ENCODE measurements at places on chromosomes 16 and 17. TPM values are rescaled to one million over a fixed set of nuclear protein-coding genes. Genes with fewer than 3 reads are reported as not detected.

Gene TBL3
- total RNA-seq = 37.2 TPM

Gene PITPNM3
- 3.0 TPM for total RNA-seq

Gene KRTAP2-2
- total RNA-seq = not detected

Gene ADAP2
- total RNA-seq = 3.1 TPM

Gene TMEM132E
- not detected for total RNA-seq

Gene CSH1
- not detected for total RNA-seq

Gene C17orf113
- total RNA-seq = 0.40 TPM

Gene PYDC1
- not detected for total RNA-seq

Gene YBX2
- 0.47 TPM for total RNA-seq

Gene USP10
- total RNA-seq = 71.2 TPM

Gene C17orf107
- total RNA-seq = 0.36 TPM

Gene NOXO1
- total RNA-seq = not detected

Gene TBC1D3G
- total RNA-seq = not detected

Gene RPH3AL
- total RNA-seq = 39.4 TPM

Gene PRSS36
- total RNA-seq = 1.1 TPM

Gene PFAS
- 55.2 TPM for total RNA-seq

Gene KCNG4
- not detected for total RNA-seq

Gene PRKCB
- 0.25 TPM for total RNA-seq

Gene TMEM238L
- total RNA-seq = not detected

Gene ABI3
- total RNA-seq = not detected

Gene BTBD17
- total RNA-seq = not detected

Gene KRTAP3-2
- total RNA-seq = not detected

Gene NTN3
- not detected for total RNA-seq

Gene SEPTIN12
- not detected for total RNA-seq

Gene CRHR1
- total RNA-seq = 0.75 TPM

Gene GFAP
- 0.71 TPM for total RNA-seq

Gene CDH11
- total RNA-seq = 0.49 TPM

Gene OGFOD3
- total RNA-seq = 13.4 TPM

Gene CEMP1
- not detected for total RNA-seq

Gene SLC47A1
- total RNA-seq = 21.0 TPM

Gene CIBAR2
- total RNA-seq = not detected

Gene PGS1
- total RNA-seq = 15.1 TPM

Gene SLC22A31
- 1.2 TPM for total RNA-seq

Gene FBXL16
- 3.5 TPM for total RNA-seq

Gene NPIPB6
- 1.4 TPM for total RNA-seq

Gene KRTAP4-9
- total RNA-seq = not detected

Gene SLC52A1
- 0.70 TPM for total RNA-seq

Gene GAST
- total RNA-seq = not detected

Gene CETP
- not detected for total RNA-seq

Gene CCL1
- total RNA-seq = not detected

Gene DBF4B
- 30.5 TPM for total RNA-seq

Gene TMEM95
- total RNA-seq = not detected

Gene SPIRE2
- 8.1 TPM for total RNA-seq

Gene SAMD14
- total RNA-seq = 0.37 TPM

Gene DPEP3
- not detected for total RNA-seq

Gene CDH8
- total RNA-seq = 0.44 TPM

Gene CD300LF
- not detected for total RNA-seq

Gene ABCC6
- total RNA-seq = 1.6 TPM

Gene ASPHD1
- total RNA-seq = 23.7 TPM

Gene ZNF750
- not detected for total RNA-seq

Gene MAP2K4
- total RNA-seq = 28.9 TPM

Gene CCL8
- not detected for total RNA-seq

Gene ZFHX3
- total RNA-seq = 9.9 TPM

Gene KRTAP3-3
- total RNA-seq = not detected

Gene PRR29
- 1.8 TPM for total RNA-seq

Gene XAF1
- total RNA-seq = not detected
